Suppressor macrophage treated with lipopolysaccharide for 1 hour (primary cell): ENCODE measurements at places on chromosomes 11 and 22.

GRCh38 chr11:120035756-120036155 is 102.2 kb downstream of the TRIM29 start:
- no peak for DNase-seq

DNA sequence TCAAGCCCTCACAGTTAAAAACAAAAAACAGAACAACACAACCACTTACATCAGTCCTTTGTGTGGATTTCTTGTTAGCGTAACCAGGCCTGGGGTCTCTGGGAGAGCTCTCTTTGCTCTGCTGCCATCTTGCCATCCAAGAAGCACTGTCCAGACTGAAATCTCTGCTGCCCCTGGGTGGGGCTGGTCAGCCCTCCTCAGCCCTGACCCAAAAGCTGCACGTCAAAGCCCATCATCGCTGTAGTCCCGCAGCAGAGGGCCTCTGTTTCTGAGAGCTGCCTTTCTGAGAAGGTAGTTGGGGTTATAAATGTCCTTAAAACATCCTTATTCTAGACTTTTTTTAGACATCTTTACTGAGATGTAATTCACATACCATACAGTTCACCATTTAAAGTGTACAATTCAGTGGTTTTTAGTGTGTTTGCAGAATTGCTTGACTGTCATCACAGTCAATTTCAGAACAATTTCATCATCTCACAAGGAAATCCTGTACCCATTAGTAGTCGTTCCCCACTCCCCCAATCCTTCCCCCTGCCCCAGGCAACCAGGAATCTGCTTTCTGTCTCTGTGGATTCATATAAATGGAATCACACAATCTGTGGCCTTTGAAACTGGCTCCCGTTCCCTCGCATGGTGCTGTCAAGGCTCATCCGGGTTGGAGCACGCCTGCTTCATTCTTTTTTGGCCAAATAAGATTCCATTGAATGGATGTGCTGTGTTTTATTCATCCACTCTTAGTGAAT is 94.9 kb downstream of the TBC1D22A start:
- no peak for DNase-seq

DNA sequence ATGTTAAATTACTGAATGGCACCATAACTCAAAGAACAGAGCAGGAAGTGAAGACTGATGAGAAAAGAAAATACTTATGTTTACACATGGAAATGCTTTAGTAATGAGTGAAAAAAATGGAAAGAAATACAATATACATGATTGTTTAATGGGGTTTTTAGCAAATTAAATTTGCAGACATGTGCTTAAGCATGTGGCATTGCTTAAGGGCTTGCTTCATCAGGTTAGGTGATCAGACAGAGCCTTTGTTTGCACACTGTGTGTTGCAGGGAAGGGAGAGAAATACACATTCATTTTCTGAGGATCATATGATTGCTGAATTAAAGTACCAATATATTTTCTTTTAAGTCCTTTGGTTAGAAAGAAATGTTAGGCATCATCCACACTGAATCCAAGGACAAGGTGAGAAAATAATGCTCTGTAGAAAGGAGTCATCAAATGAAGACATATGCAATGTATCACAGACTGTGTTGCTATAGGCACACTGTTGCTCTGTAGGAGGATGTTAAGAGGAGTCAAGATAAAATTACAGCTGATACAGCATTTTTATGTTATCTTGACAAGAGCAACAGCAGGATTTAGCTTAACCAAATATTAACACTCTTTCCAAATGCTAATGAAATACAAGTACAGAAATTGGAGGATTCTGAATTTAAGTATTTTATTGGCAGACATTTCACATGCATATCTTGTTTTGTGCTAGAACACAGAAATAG is 23.4 kb upstream of the ARHGAP20 start:
- no peak for DNase-seq

GRCh38 chr22:40202225-40202944 is 24.7 kb downstream of the TNRC6B start:
- DNase-seq: no peak

DNA sequence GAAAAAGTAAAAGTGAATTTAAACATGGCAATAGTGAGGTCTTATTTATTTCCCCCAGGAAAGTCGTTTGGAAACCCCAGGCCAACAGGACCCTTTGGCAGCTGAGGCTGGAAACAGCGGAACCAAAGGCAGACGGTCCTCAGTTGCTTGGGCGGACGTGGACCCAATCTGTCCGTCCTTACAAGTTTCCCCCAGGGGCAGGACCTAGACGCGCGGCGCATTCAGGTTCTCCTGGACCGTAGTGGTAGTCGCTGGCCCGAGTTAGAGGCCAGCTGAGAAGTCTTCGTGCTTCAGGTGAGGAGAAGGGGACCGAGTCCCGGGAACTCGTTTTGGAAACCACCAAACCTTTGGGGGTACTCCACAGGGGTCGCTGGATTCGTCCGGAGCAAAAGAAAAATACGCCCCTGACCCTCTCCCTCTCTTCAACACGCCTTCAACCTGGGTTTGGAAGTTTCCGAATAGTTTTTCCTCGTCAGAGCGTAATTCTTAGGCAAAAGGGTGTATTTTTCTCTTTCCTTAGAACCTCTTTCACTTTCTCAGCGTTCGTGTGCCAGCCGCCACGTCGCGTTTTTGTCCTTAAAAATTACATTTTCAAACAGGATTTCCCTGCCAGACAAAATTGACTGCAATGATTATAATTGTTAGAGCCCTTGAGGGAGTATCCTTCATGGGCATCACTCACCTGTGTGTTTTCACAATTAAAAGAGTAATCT is 2.1 kb downstream of the METTL15 start:
- DNase-seq: peak; percentile 77

DNA sequence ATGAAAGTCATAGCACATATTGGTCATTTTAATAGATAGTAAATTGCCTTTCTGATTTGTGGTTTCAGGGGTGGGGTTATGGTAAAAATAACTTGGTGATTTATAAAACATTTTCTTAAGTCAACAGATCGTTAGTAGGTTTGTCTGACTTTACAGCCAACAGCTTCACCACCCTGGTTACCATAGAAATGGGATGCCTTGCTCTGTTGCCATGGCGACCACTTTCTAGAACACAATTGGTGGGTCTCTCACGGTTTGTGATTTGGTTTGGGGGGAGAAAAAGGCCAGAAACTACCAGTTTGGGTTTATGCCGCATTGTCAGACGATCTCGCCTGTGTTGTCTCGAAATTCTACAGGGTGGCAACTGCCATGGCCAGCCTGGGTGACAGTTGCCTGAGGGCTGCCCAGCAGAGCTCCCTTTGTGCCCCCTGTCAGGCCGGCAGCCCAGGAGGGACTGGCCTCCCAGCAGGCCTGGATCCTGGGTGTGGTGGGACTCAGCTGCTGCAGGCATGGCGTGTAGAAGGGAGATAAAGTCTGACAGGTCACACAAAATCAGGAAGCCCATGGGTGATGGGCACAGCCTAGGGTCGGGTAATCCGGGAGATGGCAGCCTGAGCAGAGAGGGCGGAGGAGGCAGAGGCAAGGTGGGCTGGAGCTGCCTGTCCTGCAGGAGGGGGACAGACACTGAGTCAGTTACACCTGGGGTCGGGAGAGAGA is 30.9 kb downstream of the KCNC1 start:
- no peak for DNase-seq

GRCh38 chr11:114094516-114094915 is 35.0 kb downstream of the ZBTB16 start:
- no peak for DNase-seq
